ENCODE measurements at places on chromosomes 12 and 14.

GRCh38 chr12:25957793-25958427 lies 572 bp upstream of the RASSF8 start:
- DNase-seq, result no peak

DNA sequence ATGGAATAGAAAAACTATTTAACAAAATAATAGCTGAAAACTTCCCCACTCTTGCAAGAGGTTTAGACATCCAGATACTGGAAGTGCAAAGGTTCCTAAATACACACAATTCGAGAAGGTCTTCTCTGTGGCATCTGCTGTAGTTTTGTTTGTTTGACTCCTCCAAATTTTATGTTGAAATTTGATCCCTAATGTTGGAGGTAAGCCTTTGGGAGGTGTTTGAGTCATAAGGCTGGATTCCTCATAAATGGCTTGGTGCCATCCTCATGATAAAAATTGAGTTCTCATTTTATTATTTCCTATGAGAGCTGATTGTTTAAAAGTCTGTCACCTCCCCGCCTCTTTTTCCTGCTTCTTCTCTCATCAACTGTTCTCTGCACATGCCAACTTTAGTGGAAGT lies 182.7 kb downstream of the MYRFL start:
- no peak for DNase-seq

- no peak for DNase-seq
These were observed 5.5 kb upstream of the HCFC2 start for GRCh38 chr12:104058802-104059201.

- DNase-seq, result no peak
These were observed 2.2 kb downstream of the GPR132 start for GRCh38 chr14:105063056-105063455.

GRCh38 chr12:109588461-109589239 lies 15.1 kb downstream of the MVK start:
- no peak for DNase-seq
